ENCODE measurements at places on chromosomes 4 and X. TPM values are rescaled to one million over a fixed set of nuclear protein-coding genes. Genes with fewer than 3 reads are reported as not detected.

- H3K4me3 ChIP-seq = no peak overlapping the region
- no peaks in the 10 kb centered on the region for H3K36me3 ChIP-seq
- no peaks in the 10 kb centered on the region for H3K4me1 ChIP-seq
- H3K27ac ChIP-seq = no peak overlapping the region
- H3K27me3 ChIP-seq = no peaks in the 10 kb centered on the region
- DNase-seq = peak; percentile 36
These were observed 804.9 kb downstream of the RAB28 start for GRCh38 chr4:12679217-12679616.

CT45A2 gene
- total RNA-seq = not detected

FGD1 gene
- 21.5 TPM for total RNA-seq

DNA sequence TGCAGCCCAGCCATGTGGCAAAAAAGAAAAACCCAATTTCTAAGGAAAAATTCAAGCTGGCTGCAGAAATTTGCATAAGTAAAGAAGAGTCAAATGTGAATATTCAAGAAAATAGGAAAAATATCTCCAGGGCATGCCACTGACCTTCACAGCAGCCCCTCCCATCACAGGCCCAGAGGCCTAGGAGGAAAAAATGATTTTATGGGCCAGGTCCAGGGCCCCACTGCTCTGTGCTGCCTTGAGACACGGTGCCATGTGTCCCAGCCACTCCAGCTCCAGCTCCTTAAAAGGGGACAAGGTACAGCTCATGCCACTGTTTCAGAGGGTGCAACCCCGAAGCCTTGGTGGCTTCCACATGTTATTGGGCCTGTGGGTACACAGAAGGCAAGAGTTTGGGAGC lies 182.7 kb upstream of the FGF16 start:
- no peak overlapping the region for H3K27ac ChIP-seq
- no peak overlapping the region for H3K4me3 ChIP-seq
- no peaks in the 10 kb centered on the region for H3K4me1 ChIP-seq
- H3K36me3 ChIP-seq = no peaks in the 10 kb centered on the region
- DNase-seq = no peak

- no peak for DNase-seq
- no peaks in the 10 kb centered on the region for H3K4me1 ChIP-seq
- H3K27ac ChIP-seq = no peak overlapping the region
- no peak overlapping the region for H3K4me3 ChIP-seq
These were observed 28.7 kb upstream of the SMIM10L2A start for GRCh38 chrX:135393051-135393450.

DNA sequence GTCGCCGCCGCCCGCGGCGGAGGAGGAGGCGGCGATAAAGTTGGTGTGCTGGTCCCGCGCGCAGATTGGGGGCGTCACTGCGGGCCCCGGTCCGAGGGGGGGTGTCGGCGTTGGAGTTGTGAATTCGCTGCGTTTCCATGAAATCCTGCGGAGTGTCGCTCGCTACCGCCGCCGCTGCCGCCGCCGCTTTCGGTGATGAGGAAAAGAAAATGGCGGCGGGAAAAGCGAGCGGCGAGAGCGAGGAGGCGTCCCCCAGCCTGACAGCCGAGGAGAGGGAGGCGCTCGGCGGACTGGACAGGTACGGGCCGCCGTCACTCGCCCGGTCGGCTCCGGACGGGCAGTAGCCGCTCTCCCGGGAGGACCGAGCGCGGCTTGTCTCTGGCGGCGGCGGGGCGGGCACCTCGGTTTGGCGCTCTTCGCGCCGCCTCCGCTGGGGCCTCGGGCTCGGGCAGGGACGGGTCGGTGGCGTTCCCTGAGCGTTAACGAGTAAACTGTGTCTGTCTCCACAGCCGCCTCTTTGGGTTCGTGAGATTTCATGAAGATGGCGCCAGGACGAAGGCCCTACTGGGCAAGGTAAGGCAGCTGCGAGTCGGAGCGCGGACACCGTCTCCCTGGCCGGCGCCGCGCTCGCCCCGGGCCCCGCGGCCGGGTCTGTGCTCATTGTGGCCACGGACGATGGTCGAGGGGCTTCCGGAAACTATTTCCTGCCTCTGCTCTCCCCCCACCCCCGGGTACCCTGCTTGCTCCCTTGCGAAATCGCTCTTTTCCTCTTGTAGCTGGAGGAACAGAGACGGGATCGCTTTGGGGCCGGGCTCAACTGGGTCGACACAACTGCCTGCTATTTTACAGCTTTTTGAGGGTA lies 658 bp downstream of the KDM6A start:
- H3K4me3 ChIP-seq = peak overlapping the region; percentile 97
- H3K27me3 ChIP-seq = no peaks in the 10 kb centered on the region
- peaks cover 5% of the 10 kb centered on the region for H3K36me3 ChIP-seq
- H3K4me1 ChIP-seq = peaks cover 12% of the 10 kb centered on the region

- H3K36me3 ChIP-seq = no peaks in the 10 kb centered on the region
- no peaks in the 10 kb centered on the region for H3K27me3 ChIP-seq
- no peaks in the 10 kb centered on the region for H3K4me1 ChIP-seq
- H3K4me3 ChIP-seq = no peak overlapping the region
- DNase-seq = no peak
These were observed 127.2 kb upstream of the AGA start for GRCh38 chr4:177569434-177569833.

GATA1 gene
- total RNA-seq = not detected

DNA sequence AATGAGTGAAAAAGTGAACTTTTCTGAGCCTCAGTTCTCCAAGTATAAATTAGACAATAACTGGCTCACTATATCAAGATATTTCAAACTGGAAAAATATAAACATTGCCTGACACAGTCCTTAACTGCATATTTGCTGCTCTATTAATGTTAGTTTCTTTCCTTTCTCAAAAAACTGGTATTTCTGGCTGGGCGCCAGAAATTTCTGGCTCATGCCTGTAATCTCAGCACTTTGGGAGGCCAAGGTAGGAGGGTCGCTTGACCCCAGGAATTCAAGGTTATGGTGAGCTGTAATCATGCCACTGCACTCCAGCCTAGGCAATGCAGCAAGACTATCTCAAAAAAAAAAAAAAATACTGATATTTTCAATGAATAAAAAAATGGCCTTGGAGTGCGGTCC lies 227.0 kb downstream of the MAGEB17 start:
- H3K4me3 ChIP-seq = no peak overlapping the region
- no peaks in the 10 kb centered on the region for H3K36me3 ChIP-seq
- H3K27me3 ChIP-seq = peaks cover 4% of the 10 kb centered on the region
- no peaks in the 10 kb centered on the region for H3K4me1 ChIP-seq
- DNase-seq = no peak

DNA sequence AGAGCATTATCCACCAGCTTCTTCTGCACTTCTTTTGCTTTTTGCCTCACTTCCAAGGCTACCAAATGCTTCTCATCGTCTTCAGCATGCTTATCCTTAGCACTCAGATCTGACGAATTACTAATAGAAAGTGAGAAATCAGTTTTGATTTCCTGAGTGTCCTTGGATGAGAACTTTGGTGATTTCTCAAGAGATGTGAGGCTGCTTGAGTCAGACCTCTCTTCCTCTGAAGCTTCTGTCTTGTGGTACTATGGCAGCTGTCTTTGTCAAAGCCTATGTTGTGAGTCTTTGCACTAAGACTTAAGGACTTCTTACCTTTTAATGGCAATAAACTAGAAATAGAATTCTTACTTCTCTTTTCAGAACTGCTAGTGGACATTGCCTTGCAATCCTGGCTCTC lies 169.9 kb downstream of the CPE start:
- no peak overlapping the region for H3K27ac ChIP-seq
- DNase-seq = no peak
- no peaks in the 10 kb centered on the region for H3K4me1 ChIP-seq
- H3K36me3 ChIP-seq = no peaks in the 10 kb centered on the region
- H3K27me3 ChIP-seq = no peaks in the 10 kb centered on the region

DNA sequence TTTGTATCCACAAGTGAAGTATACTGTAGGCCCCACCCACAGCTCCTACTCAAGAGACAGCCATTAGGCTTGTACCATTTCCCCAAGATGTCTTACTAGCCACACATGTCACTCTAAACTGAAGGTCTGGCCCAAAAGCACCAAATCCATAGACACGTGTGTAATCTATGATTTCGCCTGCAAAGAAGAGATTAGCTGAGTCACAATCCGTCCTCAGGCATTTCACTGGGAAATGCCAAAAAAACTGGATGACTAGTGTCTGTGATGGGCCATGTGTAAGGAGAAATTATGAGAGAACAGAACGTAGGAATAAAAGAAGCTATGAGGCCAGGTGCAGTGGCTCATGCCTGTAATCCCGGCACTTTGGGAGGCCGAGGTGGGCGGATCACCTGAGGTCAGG lies 21.9 kb upstream of the RP2 start:
- H3K4me3 ChIP-seq = no peak overlapping the region
- DNase-seq = no peak
- no peaks in the 10 kb centered on the region for H3K27me3 ChIP-seq
- no peak overlapping the region for H3K27ac ChIP-seq
- no peaks in the 10 kb centered on the region for H3K4me1 ChIP-seq
- H3K36me3 ChIP-seq = no peaks in the 10 kb centered on the region

DNA sequence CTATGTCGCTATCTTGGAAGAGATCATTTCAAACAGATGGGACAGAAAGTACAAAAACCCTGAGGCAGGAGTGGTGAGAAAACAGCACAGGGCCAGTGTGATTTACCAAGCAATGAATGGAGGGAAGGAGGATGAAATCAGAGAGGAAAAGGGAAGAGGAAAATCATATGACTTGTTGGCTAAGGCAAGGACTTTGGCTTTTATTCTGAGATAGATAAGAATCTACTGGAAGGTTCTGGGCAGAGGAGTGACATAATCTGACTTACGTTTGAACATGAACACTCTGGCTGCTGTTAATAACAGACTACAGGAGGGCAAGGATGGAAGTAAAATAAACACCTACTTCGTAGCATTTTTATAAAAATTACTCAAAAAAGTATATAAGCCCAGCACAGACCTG lies 207.8 kb upstream of the SLC7A11 start:
- no peak overlapping the region for H3K4me3 ChIP-seq
- no peak overlapping the region for H3K27ac ChIP-seq
- no peaks in the 10 kb centered on the region for H3K4me1 ChIP-seq

ACSL1 gene
- total RNA-seq = 4.8 TPM

UGT8 gene
- 1.2 TPM for total RNA-seq

DNA sequence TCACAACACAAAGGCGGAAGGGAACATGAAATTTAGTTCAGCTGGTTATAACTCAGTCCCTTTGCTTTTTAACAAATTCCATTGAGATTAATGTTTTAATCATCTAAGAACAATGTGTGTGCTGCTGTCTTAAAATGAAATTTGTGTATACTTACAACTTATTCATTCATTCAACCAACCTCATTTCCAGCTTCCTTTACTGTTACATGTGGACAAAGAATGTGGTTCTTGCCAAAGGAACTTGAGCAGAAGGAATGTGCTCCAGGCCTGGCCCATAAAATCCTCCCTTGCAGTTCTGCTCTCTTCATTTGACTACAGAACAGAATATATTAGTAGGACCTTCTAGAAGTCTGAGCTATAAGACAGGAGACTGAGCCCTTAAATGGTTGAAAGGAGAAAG lies 176.8 kb upstream of the GLRA2 start:
- H3K4me3 ChIP-seq = no peak overlapping the region
- H3K27me3 ChIP-seq = no peaks in the 10 kb centered on the region
- H3K36me3 ChIP-seq = no peaks in the 10 kb centered on the region
- DNase-seq = peak; percentile 48
- H3K27ac ChIP-seq = peak overlapping the region; percentile 90

DNA sequence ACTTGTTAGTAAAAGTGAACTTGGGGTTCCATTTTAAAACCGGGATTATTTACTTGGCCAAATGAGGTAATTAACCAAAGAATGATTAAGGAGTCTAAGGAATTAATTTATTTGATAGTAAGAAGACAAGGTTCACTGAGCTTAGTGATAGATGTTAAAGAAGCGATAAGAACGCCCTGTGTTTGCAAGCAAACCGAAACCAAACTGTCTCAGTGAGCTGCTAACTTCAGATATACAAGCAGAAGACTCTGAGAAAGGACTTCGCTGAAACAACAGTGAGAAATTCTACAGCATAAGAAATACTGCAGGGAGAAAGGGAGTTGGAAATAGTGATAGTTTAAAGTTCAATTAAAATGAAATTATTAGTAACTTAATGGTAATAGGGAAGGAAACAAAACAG lies 37.6 kb upstream of the SHISA3 start:
- H3K27me3 ChIP-seq = peaks cover 11% of the 10 kb centered on the region
- no peaks in the 10 kb centered on the region for H3K36me3 ChIP-seq
- no peaks in the 10 kb centered on the region for H3K4me1 ChIP-seq
- H3K4me3 ChIP-seq = peak overlapping the region; percentile 24
- DNase-seq = no peak

GRCh38 chr4:169627307-169627706 lies 6.9 kb downstream of the CLCN3 start:
- no peaks in the 10 kb centered on the region for H3K36me3 ChIP-seq
- no peaks in the 10 kb centered on the region for H3K27me3 ChIP-seq
- peaks cover 9% of the 10 kb centered on the region for H3K4me1 ChIP-seq

CAPN6 gene
- total RNA-seq = 0.28 TPM

PAGE2B gene
- not detected for total RNA-seq

DNA sequence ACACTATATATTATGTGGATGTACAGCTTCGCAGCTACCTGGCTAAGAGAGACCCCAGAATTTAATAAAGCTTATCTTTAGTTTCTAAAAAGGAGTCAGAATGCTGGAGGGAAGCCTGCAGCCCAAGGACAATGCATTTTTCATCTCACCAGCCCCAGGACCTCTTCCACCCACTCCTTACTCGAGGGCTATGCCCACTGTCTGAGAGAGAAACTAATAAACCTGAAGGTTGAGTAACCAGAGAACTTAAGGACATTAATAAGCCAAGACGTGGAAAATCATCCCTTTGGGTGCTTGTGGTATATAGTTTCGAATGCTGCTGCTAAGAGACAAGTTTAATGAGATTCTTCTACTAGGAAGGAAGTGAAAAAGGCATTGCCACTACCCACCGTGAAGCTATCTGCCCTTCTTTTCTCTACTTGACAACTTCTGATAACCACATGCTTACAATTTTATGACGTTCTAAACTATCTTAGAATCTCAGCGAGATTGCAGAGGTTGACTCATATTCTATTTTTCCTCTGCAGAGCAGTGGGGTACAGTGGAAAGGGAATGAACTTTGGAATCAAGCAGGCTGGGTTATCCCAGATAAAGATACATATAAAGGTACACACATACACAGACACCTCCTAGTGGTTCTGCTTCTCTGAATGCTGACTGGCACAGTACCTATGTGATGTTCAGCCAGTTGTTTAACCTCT lies 3.3 kb downstream of the RELL1 start:
- no peaks in the 10 kb centered on the region for H3K36me3 ChIP-seq
- H3K4me3 ChIP-seq = no peak overlapping the region
- H3K27me3 ChIP-seq = no peaks in the 10 kb centered on the region
- no peak overlapping the region for H3K27ac ChIP-seq

ADGRG4 gene
- total RNA-seq = not detected

ZCCHC18 gene
- total RNA-seq = 0.54 TPM

DNA sequence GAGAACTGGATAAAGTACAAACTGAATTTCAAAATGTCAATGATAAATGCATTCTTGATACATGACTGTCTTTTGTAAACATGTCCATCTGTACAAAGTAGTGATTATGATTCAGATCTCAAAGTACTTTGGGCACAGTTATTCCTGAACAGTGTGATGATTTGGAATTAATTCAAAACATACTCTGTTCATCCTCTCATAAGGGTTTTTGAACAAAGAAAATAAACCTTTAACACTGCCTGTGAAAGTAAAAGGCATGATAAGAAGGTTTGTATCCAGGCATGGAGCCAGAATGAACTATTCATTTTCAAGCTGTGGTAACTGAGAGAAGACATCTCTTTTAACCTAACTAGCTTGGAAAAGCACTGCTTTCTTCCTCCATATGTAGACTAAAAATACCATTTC lies 883 bp upstream of the KLHL4 start:
- DNase-seq = no peak
- H3K36me3 ChIP-seq = no peaks in the 10 kb centered on the region
- H3K4me3 ChIP-seq = no peak overlapping the region
- H3K27ac ChIP-seq = no peak overlapping the region

Data from A673 (cell line).